ENCODE measurements at places on chromosomes 6 and 20.
A peak's percentile ranks its signal among the peaks of the same experiment; 100 is the strongest.

DNA sequence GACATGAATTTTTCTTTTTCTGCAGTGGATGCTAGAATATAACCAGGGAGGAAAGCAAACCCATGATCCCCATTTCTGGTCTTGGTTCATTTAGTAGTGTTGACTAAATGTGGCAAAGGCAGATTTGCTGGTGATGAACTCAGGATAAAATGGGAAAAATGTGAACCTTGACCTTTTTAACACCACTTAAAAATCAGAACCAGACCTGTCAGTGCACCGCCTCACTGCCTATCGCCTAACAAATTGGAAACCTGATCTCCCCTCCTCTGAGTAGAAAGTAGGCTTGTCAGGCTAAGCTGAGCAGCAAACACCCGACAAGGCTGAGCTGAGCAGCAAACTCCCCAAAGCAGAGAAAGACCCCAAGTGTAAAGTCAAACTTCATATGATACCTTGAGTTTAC is 254.8 kb downstream of the FOXC1 start:
- no peak for DNase-seq

DNA sequence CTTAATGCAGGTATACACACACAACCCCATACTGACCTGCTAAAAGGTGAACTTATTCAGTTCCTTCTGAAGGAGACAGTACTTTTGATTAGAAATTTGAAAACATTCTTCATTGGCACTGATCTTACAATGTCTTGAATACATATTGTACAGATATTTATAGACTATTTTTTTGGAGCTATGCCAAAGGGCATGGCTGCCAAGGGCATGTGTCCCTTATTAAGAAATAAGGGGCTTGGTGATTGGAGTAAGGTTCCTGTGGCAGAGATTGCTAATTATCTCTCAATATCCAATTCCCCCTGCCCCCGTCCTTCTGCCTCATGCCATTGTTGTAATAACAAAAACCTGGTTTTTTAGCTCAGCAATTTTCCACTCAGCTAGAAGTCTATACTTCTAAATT is 355.9 kb downstream of the FARS2 start:
- DNase-seq, result no peak

- DNase-seq, result peak; percentile 84
Observed at GRCh38 chr6:45959534-45960145, 56.0 kb downstream of the CLIC5 start.

DNA sequence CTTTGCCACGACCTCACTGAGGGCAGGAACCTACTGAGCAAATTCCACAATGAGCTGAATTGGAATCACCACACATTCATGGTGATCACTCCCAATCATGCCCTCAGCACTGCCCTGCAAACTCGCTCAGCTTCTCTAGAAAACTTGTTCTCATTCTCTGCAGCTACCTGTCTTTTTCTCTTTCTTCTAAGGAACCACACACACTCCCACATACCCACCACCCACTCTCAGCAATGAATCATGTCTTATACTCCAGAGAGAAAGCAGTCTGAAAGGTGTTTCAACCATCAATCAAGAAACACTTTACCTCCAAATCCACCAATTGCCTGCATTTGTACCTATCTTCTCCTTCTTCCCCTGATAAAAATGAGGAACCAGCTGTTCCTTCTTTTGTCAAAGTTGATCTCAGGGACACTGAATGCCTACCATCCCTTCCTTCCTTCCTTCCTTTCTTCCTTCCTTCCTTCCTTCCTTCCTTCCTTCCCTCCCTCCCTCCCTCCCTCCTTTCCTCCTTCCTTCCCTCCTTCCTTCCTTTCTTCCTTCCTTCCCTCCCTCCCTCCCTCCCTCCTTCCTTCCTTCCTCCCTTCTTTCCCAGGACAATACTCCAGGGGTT is 84.6 kb upstream of the SGK1 start:
- no peak for DNase-seq

DNA sequence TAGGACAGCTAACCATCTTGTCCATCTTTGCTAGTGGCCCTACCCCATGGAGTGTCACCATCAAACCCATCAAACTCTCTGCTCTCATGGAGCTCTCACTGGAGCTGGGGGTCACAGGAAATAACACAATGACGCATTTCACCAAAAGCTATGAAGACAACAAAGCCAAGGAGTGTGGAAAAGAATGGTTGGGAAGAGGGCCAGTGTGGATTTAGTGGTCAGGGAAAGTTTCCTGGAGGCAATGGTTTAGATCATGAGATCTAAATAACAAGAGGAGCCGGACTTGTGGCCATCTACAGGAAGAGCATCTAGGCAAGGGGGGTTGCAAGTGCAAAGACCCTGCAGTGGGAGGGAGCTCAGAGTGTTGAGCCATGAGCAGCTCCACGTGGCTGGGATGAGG is 189.5 kb downstream of the BMP7 start:
- DNase-seq, result no peak

- DNase-seq, result no peak
Observed at GRCh38 chr6:4441981-4442434, 306.6 kb upstream of the ECI2 start.

- no peak for DNase-seq
Observed at GRCh38 chr6:15881150-15881549, 218.3 kb upstream of the DTNBP1 start.

DNA sequence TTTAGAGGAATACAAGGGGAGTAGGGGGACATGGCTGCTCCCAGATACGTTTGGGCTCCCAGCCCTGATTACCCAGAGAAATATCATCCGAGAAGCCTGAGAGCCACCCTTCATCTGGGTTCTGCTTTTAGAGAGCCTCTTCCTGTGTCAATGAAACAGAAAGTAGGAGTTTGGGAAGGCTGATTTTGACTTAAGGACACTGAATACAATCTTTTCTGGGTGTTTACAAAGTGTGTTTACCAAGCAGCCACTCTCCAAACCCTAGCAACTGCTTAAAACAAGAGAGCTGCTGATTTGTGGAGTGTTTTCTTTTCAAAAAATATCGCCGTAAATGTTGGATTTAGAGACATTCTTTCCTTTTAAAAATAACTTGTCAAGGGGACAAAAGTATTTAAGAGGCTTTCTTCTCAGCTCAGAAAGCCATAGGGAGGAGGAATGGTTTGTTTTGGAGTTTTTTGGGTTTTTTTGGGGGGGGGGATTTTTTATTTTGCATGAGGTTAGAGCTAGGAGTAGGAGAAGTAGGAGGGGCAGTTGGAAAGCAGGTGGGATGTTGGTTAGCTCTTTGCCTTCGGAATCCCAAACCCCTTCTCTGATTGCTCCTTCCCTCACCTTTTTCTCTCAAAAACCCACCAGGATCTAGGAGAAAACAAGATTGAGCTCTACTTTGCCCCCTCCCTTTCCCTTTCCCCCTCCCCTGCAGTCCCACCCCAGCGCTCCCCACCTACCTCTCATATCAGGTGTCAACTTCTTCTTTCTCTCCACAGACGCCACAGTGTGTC is 12.4 kb downstream of the MAFB start:
- DNase-seq, result no peak

DNA sequence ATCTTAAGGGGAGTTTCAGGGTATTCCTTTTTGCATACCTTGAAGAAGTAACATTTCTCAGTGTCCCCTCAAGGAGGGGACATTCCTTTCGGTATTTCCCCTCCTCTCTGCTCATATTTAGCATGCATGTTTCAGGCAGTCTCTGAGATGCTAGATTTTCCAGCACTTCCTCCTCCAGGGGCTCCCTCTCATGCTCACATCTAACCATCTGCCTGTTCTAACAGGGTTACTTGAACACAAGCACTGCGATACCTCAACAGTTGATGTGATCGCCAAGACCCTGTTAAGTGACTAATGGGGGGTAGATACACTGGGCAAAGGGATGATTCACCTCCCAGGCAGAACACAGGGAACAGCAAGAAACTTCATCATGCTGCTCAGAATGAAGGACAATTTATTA is 12.9 kb upstream of the MCM3 start:
- DNase-seq, result no peak

DNA sequence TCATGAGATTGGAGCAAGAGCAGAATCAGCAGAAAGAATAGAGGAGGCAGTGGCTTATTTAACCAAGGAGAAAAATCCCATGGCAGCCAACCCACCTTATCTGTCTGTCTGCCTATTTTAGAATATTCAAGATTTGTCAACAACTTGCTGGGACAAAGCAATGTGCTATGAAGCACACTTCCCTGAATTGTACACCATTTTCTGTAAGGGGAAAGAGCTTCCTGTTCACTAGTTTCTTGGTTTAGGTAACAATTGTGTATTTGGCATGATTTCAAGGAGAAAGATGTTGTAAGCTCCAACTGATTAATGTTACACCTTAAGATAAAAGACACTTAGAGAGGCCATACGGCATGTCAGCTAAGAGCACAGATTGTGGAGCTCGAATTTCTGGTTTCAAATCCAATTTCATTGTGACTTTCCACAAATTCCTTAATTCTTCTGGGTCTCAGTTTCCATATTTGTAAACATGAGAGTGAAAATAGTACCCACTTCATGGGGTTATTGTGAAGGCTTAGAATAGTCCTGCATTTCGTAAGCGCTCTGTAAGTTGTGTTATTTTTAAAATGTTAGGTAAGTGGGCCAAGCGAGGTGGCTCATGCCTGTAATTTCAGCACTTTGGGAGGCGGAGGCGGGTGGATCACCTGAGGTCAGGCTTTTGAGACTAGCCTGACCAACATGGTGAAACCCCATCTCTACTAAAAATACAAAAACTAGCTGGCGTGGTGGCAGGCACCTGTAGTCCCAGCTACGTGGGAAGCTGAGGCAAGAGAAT is 4.8 kb upstream of the MUC22 start:
- no peak for DNase-seq

- DNase-seq, result no peak
Observed at GRCh38 chr20:45752746-45753145, 30.6 kb downstream of the SPINT4 start.

DNA sequence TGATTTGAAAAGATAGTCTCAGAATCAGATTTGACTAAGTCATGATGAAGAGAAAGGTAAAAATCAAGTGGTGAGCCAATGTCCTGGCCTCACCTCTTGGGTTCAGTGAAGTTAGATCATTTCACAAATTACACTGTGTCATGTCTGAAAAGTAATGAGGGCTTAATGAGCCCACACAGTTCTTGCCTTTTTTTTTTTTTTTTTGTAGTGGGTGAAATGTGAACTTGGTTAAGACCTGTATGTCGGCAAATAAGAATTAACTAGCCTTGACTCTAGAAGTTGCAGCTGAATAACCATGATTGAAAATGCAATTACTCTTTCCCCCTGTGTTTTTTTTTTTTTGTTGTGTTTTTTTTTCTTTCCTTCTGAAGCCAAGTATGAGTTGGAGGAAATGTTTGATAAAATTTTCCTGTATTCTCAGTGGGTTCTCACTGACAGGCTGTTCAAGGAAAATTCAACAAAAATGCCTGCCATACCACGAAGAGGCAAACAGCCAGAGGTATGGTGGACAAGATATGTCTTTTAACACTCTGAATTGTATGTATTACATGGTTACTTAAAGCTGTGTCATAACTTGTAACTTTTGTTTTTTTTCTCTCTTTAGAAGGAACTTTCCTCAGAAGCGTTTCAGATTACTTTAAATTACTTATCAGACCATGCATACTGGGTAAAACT is 135.2 kb upstream of the MLIP start:
- DNase-seq, result no peak

DNA sequence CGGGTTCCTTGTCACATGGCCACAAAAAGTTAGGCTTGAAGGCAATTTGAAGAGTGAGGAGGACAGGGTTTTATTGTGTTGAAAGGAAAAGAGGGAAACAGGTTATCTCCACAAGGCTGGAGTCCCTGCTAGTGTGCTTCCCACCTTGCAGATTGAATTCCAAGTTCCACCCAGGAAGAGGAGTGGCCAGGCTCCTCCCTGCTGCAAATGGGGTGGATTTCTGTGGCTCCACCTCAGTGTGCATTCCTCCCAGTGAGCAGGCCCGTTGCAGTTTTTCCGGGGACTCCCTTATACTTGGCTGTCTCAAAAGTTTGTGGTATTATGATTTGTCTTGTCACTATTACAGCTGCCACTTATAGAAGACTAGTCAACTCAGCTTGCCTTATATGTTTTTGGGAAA is 281.8 kb upstream of the PLCB4 start:
- DNase-seq, result no peak

- peak; percentile 0 for DNase-seq
Observed at GRCh38 chr6:3419624-3420272, 37.1 kb downstream of the SLC22A23 start.

- DNase-seq, result no peak
Observed at GRCh38 chr6:116349216-116349615, 21.5 kb upstream of the DSE start.

DNA sequence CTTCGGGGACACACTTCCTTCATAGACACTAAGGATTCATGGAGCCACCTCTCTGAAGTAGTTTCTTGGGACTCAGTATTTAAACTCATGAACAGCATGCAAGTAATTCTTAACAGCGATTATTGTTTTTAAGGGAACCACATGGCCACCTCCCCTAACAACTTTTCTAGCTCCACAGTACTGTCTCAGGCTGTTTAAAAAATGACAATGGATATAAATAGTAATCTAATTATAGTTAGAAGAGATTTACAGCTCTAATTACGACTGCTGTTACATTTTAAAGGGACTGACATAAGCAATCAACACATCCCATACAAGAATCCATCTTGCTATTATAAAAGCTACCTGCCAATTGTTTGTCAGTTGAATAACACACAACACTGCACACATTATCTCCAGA is 72.1 kb upstream of the HDGFL1 start:
- no peak for DNase-seq

DNA sequence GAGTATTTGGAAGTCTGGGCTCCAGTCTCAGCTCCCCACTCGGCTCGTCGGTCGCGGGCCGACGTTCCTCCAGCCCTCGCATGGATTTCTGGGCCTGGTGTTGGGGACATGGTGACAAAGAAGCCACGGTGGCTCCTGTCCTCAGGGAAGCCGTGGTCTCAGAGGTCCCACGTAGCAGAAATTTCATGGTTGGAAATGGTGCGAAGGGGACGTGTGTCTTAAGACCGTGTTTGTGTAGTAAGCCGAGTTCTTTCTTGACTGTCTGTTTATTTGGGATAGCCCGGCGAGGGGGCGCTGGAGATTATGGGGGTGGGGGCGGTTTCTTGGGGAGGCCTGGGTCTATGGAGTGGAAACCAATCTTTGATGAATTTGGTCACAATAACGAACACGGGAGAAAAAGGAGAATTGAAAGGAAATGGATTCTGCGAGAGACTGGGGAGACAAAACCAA is 23.5 kb upstream of the MAP3K7 start:
- no peak for DNase-seq

GRCh38 chr6:11908436-11909105 is 103.5 kb upstream of the HIVEP1 start:
- no peak for DNase-seq

DNA sequence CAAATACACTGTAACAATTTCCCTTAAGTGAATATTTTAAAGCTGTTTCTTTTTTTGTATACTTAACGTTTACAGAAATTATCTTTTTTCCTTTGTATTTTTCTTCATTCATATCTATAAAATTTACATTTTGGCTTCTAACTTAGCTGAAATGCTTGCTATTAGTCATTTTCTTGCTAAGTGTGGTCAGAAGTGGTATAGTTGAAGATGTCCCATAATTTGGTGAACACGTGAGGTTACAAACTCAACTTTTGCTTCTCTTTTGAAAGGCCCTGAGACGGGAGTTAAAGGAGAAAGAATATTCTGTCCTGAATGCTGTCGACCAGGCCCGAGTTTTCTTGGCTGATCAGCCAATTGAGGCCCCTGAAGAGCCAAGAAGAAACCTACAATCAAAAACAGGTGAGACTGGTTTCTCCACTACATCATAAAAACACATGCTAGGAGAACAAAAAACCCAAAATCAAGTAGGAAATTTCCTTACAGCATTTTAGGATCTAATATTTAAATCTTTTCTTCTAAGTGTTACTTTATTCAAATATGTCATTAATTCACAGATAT is 445.0 kb downstream of the UTRN start:
- DNase-seq, result no peak

- peak; percentile 78 for DNase-seq
Observed at GRCh38 chr6:87968435-87969278, 79.0 kb upstream of the SPACA1 start.

- DNase-seq, result no peak
Observed at GRCh38 chr6:49949062-49949461, 14.9 kb downstream of the DEFB114 start.
